ENCODE measurements at places on chromosomes 1 and 21. TPM values are rescaled to one million over a fixed set of nuclear protein-coding genes. Genes with fewer than 3 reads are reported as not detected.

GRCh38 chr1:56304975-56305374 lies 274.4 kb downstream of the PLPP3 start:
- DNase-seq, result no peak

DNA sequence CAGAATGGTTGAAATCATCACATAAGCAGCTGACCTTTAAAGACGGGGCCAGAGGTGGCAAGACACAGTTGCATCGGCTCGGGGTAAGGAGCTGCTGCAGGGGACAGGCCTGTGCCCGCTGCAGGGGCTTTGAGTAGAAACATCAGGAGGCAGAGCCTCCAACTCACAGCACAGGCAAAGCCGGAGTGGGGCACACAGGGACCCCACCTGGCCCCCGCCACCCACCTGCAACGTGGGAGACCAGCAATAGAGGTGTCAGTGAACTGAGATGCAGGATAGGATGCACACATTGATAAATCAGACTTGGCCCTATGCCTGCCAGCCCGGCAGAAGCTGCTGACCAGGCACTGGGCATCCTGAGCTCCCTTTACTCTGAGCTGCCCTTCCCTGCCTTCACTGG lies 257.2 kb downstream of the NPHP4 start:
- no peak for DNase-seq

DNA sequence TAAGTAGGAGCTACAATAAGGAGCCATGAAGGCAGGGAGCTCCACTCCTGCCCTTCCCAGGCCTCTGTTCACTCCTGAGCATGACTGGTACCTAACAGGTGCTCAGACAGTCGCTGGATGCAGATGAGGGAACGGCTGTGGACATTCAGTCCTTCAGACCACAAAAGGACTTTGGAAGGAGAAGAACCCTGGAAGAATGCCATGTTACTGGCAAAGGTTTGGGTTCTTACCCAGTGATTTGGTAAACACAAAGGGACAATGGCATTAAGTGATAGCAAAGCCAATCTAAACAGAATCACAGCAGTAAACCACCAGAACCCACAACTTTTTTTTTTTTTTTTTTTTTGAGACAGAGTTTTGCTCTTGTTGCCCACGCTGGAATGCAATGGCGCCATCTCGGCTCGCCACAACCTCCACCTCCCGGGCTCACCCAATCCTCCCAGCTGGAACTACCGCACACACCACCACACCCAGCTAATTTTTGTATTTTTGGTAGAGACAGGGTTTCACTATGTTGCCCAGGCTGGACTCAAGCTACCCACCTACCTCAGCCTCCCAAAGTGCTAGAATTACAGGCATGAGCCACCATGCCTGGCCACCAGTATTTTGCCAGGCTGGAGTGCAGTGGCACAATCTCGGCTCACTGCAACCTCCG lies 7.5 kb upstream of the CBR3 start:
- DNase-seq, result no peak

DNA sequence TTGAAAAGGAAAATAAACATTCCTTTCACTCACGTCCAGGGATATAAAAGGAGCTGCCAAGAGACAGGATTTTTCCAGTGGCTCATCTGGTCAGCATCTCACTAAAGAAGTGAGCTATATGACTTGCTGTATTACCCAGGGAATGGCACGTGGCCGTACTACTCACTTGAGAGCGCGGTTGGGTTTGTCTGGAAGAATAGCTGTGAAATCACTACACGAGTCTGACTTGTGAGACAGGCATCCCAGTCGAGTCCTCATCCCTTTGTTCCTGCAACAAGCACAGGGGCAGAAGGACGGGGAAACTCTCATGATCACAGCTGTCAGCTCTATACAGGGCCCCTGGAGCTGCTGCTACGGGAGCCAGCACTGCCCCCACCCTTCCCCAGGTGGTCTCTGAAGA lies 17.7 kb downstream of the RGS8 start:
- peak; percentile 45 for DNase-seq

DNA sequence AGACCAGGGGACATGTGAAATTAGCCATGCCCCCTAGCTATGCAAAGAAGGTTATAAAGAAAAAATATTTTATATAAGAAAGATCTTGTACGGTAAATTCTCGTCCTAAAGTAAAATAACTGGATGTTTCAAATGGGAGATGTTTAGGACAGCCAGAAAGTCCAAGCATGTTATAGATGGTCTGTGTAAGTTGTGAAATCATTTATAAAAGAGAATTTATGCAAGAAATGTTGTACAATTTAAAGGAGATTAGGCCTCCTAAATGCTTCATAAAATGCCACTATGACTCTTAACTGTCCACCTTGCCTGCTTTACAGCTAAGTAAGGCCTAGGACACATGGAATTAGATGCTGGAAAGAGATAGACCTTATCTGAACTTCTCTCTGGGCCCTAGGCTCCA lies 118.1 kb upstream of the POGK start:
- peak; percentile 51 for DNase-seq

DNA sequence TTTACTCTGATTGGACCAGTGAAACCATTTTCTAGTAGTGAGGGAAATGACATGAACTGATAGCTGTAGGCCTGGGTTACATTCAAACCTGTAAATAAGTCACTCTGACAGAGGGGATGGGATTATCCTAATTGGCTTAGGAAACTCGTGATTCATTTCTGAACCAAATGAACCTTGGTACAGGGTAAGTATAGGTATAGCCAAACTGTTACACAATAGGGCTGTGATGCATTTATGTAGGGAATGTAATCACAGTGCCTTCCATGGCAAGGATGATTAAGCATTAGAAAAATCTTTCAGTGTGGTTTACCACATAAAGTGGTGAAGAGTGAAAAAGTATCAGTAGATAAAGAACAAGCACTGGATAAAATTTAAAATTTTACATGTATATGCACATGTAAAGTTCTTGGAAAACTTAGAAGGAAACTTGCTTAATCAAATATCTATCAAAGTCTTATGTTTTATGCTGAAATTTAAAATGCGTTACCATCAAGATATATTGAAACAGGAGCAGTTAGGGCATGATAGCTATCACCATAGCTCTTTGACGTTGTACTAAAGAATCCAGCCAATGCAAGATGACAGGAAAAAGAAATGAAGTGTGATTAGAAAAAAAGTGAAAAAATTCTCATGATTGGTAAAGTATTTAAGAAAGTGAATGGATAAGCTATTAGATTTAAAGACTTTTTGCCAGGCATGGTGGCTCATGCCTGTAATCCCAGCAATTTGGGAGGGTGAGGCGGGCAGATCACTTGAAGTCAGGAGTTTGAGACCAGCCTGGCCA lies 63.0 kb downstream of the RABGAP1L start:
- DNase-seq, result no peak

GRCh38 chr1:6100861-6101783 lies 55.4 kb downstream of the KCNAB2 start:
- DNase-seq, result no peak

DNA sequence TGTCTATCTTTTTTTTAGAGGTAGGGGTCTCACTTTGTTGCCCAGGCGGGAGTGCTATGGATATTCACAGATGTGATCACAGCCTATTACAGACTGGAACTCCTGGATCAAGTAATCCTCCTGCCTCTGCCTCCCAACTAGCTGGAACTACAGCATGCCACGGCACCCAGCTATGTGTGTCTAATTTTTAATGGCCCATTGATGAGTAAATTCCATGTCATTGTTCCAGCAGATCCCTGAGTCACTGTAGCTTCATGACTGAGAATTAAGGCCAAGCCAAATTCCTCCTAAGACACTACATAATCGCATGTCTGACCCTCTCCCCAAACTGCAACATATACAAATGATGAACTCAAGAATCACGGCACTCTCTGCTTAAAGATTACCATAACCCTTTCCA lies 84.2 kb upstream of the RGS2 start:
- no peak for DNase-seq

OR2T29 gene
- total RNA-seq, result not detected

DNA sequence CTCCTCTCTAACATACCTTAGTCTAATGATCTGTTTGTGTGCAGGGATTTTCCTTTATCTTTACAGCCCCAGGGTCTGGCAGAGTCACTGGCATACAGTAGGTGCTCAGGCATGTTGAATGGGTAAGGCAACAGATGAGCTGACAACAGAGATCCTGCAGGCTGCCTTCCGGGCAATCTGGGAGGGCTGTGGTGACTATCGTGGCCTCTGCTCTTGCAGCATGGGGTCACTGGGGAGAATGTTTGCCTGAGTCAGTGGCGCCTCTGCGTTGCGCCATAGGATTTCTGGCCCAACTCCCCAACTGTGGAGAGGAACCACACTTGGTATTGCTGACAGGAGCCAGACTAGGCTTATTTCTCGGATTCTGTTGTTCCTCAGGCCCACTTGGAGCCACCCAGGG lies 93.8 kb downstream of the LAMC2 start:
- DNase-seq, result no peak

DNA sequence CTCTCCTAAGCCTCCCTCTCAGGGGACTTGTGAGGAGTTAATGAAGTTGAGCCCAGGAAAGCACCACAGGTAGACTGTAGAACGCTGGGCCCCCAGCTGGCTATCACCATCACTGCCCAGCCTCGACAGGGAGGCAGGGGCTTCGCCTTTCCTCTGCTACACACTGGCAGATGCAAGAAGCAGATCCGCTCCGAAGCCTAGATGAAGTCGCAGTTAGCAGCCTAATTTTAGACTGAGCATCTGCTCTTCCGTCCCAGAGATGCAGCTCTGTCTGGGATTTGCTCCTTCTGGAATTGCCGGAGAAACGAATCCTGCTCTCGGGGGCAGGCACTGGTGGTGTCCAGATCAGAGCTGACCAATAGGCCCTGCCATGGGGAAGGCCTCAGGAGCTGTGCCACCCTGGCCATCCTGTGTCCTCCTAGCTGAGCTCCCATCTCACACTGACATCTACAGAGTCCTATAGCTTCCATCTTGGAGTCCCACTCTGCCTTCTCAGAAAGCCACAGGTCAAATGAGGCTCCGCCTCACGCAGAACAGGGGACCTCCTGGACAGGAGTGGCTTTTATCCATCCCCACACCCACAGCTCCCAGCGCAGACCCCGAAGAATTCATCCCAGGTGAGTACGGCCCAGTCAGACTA lies 186.8 kb upstream of the EDN2 start:
- no peak for DNase-seq

GRCh38 chr1:46097149-46097472 lies 35.3 kb downstream of the PIK3R3 start:
- DNase-seq, result no peak

DNA sequence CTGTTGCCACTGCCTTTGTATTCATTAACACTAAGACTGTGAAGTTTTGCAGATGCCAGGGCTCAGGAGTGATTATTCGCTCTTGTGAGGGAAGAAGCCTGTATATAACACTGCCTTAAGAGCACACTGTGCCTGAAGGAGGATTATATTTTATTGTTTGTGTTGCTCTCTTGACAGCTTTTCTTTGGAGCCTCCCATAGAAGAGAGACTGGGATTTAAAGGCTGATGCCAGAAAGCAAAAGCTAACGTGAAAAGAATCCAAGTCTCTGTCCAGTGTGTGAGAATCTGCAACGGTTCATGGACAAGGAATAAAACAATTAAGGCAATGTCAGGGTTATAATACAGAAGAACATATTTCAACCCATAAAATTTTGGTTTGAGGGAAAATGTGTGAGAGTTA lies 316.8 kb downstream of the NFIA start:
- DNase-seq, result no peak

DNA sequence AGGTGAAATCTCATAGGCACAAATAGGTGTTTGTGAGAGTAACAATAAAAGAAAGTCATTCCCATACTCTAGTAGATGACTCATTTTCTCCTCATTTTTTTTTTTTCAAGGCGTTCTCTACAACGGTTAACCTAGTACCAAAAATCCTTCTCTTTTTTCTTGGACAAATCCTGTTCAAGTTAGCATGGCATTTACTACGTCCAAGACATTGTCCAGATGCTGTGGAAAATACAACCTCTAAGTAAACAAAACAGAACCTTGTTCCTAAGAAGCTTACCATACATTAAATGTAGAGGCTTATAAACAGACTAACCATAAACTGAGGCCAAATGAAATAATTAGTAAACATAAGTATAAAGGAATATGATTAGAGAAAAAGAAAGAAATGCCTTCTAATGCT lies 76.2 kb upstream of the RGS4 start:
- DNase-seq, result no peak

DNA sequence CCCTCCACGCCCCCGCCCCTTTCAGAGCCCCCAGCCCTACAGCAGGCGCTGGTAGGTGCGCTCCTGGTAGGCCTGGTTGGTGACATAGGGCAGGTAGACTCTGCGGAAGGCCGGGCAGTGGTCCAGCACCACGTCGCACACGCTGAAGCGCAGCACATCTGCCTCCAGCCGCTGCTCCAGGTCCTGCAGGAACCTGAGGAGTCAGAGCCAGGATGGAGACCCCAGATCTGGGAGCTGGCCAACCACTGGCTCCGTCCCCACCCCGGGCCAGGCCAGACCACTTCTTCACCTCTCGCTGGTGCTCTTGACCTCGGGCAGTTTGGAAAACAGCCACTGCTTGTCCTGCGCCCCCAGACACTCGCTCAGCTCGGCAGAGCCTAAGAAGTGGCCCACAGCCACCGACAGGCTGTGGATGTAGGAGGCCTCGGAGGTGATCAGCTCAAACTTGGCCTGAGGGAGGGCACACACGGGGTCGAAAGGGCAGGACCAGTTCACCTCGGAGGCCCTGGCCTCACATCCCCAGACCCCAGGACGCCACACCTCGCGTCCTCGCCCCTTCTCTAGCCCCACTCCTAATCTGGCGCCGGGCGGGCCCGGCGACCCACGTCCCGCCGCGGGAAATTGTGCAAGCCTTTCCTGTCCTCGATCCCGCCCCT lies 6.4 kb downstream of the ARHGEF19 start:
- no peak for DNase-seq

PIGM gene
- total RNA-seq, result 4.6 TPM

GRCh38 chr1:89763649-89763986 lies 57.2 kb upstream of the LRRC8D start:
- peak; percentile 30 for DNase-seq

- DNase-seq, result peak; percentile 63
These were observed 60.2 kb downstream of the MDM4 start for GRCh38 chr1:204576422-204576821.

NCF2 gene
- not detected for total RNA-seq

DNA sequence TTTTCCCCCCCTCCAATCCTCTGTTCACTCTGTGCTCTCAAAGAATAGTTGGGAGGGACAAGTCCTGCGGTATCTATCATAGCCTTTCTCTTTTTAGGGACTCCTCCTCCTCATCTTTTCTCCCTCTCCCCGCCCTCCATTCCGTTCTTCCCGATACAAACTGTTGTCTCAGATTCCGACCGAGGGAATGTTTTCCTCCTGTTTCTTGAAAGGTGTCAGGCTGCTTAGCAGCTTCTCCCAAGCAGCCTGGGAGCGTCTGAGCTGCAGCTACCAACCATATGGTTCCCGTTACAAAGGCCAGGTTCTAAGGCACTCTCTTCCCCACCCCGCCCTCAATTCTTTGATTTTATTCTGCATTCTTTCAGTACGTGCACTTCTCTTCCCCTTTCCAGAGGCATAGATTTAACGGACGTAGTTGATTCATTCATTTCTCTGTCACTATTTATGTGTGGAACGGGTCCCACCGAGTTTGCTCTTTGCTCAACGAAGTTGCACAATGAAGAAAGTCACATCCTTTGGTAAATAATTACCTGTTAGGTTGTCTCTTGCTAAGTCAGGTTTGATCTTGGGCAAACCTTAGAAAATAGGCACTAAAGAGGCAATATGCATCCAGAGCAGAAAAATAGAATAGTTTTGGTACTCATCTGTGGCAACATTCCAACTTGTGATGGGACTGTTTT lies 2.8 kb downstream of the ADGRL2 start:
- DNase-seq, result peak; percentile 67
